ENCODE measurements at places on chromosomes 6 and 20.
A peak's percentile ranks its signal among the peaks of the same experiment; 100 is the strongest.

- no peak for DNase-seq
Measured at GRCh38 chr6:17032590-17032987, 69.3 kb upstream of the STMND1 start.

DNA sequence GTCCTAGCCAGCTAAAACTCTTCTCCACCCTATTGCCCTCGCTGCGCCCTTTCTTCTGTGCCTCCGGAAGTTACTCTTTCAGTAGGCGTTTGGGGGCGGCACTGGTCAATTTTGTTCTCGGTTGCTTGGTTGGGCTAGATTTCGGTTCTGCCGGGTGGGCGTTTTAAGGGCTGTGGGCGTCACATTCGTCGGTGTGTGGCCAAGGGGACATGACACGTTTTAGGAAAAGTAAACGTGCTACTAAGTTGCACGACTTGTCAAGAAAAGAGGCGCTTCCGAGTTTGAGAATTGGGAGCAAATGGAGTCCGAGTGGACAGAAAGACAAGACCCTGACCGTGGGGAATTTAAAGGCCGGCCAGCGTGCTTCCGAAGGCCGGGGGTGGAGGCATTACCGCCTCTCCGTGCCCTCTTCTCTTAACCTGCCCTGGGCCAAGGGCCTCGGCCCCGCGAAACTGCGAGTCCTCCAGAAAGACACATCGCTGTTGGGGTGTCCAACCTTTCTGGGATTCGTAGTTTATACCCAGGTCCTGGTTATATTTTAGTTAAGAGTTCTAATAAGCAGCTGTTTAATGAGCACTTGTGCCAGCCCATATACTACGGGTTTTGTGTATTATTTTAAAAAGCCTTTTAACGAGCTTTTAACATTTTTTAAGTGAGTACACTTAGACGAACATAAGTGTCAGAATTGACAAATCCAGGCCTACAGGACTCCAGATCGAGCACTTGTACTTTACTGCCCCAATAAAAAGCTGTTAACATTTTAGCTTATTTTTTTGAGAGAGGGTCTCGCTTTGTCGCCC is 664 bp upstream of the BAG6 start:
- DNase-seq = no peak

DNA sequence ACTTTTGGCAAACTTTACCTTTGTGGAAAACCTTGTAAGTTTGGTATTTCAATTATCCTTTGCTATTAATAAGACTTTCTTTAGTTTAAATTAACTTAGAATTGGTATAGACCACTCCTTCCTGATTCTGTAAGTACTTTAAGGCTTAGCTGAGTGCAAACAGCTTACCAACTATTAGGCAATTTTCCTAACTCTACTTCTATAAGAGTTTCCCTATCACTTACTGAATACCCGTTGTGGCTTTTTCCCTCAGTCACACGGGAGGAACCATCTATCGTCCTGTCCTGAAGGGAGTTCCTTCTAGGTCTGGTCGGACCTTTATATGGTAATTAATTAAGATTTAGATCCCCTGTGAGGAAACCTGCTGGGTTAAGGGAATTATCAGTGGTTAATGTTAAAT is 9.6 kb downstream of the SLC35A1 start:
- DNase-seq = no peak

- DNase-seq = peak; percentile 1
Measured at GRCh38 chr6:96836631-96837080, 621 bp downstream of the GPR63 start.

DNA sequence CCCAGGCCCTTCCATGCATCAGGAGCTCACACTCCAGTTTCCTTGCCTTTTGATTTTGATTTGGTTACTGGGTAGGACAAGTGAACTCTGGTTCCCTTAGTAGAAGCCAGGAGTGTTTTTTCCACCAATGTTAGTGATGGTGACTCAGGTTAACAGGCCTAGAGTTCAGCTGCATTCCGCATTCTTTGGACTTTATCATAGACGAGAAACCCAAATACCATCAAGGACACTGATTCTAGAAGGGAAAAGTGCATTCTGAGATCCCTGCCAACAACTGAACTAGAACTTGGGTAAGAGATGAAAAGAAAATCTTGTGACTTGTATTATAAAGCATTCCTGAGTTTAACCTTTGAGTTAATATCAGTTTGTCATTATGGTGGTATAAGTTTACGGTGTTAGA is 8.9 kb downstream of the GSS start:
- DNase-seq = no peak

- DNase-seq = peak; percentile 67
Measured at GRCh38 chr6:139531148-139532115, 157.0 kb upstream of the CITED2 start.

GRCh38 chr6:1024587-1024986 is 287.3 kb upstream of the FOXQ1 start:
- no peak for DNase-seq

DNA sequence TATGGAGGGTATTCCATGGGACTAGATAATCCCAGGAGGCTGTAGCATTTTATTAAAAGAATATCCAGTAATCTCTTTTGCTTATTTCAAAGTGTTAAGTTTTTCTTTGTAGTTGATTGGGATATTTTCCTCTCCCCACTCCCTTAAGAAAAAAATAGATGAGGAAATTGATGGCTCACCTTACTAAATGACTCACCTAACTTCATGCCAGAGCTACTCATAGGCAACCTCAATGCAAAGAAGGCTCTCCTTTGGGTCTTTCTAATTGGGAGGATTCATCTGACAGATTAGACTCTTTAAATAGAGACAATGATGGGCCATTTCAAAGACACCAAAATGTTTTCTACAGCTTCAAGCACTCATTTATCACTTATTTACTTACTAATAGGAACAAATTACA is 528.5 kb upstream of the BTBD3 start:
- DNase-seq = no peak

All from central memory CD4-positive, alpha-beta T cell (primary cell).